Ovary (tissue), 10 donors: ENCODE measurements at places on chromosomes 1 and 21. TPM values are rescaled to one million over a fixed set of nuclear protein-coding genes. Genes with fewer than 3 reads are reported as not detected.

DNA sequence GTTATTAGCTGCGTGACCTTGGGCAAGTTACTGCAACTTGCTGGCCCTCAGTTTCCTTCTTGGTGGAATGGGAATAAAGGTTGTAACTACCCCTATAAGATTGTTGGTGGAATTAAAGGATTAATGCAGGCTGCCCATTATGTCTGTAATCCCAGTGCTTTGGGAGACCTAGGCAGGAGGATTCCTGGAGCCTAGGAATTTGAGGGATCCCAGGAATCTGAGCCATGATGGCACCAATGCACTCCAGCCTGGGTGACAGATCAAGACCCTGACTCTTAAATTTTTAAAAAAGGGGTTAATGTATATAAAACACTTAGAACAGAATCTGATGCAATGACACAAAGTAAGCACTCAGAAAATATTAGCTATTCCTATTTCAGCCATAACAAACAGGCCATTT is 67.3 kb downstream of the PTGER3 start:
- H3K4me3 ChIP-seq: no peak overlapping the region
- no peaks in the 10 kb centered on the region for H3K27me3 ChIP-seq
- H3K4me1 ChIP-seq: no peaks in the 10 kb centered on the region
- no peak overlapping the region for H3K27ac ChIP-seq
- no peaks in the 10 kb centered on the region for H3K36me3 ChIP-seq

- H3K4me3 ChIP-seq: no peak overlapping the region
These were observed 4.9 kb downstream of the SFT2D2 start for GRCh38 chr1:168230709-168231108.

- H3K27ac ChIP-seq: no peak overlapping the region
- H3K4me3 ChIP-seq: no peak overlapping the region
- no peak for DNase-seq
- H3K36me3 ChIP-seq: no peaks in the 10 kb centered on the region
These were observed 13.4 kb downstream of the CATSPER4 start for GRCh38 chr1:26203642-26204318.

DNA sequence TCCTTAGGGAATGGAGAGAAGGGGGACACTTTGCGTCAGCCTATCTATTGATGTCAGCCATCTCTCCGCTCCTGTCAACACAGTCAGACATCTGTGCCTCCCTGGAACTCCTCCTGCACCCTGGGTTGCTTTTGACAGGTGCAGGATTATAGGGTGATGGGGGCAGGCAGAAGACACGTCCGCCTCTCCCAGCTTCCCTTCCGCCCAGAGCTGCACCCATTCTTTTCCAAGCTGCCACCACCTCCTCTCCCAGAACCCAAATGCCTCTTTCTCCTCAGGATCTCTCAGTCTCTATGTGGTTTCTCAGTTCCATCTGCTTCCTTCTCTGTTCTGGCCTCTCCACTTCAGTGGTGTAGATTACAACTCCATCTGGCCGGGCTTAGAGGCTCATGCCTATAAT is 17.1 kb upstream of the KIF1B start:
- H3K27ac ChIP-seq: no peak overlapping the region
- H3K27me3 ChIP-seq: no peaks in the 10 kb centered on the region
- DNase-seq: no peak
- H3K36me3 ChIP-seq: no peaks in the 10 kb centered on the region
- no peak overlapping the region for H3K4me3 ChIP-seq

DNA sequence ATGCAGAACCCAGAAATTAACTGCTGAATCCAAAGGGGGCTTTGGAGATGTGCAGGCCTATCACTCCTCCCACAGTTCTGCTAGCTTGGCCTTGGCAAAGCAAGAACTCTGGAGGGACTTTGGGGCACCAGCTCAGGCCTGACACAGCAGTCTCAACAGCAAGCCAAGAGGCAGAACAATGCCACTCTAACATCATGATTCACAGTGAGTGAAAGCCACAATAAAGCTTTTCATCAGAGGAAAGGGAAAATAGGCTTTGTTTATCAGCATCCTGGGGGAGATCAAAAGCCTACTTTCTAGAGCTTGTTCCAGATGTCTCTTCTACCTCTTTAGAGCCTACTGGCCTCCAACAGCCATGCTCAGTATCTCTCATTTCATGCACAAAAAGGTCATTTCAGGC is 283.4 kb downstream of the KCNH1 start:
- H3K36me3 ChIP-seq: no peaks in the 10 kb centered on the region
- no peak overlapping the region for H3K4me3 ChIP-seq
- H3K27me3 ChIP-seq: no peaks in the 10 kb centered on the region
- no peak for DNase-seq

The DNALI1 gene
- total RNA-seq: 17.9 TPM
